ENCODE measurements at places on chromosomes 6 and 20. TPM values are rescaled to one million over a fixed set of nuclear protein-coding genes. Genes with fewer than 3 reads are reported as not detected.

The MAK gene
- 0.04 TPM for total RNA-seq

The TRIM26 gene
- 76.3 TPM for total RNA-seq

The ASF1A gene
- 10.5 TPM for total RNA-seq

The FKBP1C gene
- 0.19 TPM for total RNA-seq

The FLRT3 gene
- total RNA-seq = 11.8 TPM

The CCHCR1 gene
- 11.9 TPM for total RNA-seq

The ZBTB12 gene
- 0.83 TPM for total RNA-seq

The PBOV1 gene
- total RNA-seq = not detected

The ADGRF1 gene
- 51.8 TPM for total RNA-seq

The NQO2 gene
- total RNA-seq = 38.3 TPM

The KCNB1 gene
- total RNA-seq = 3.6 TPM

The FAM209A gene
- not detected for total RNA-seq

The ARHGAP40 gene
- total RNA-seq = 4.7 TPM

The CST5 gene
- not detected for total RNA-seq

The VWA7 gene
- 0.57 TPM for total RNA-seq

The DLL1 gene
- 8.3 TPM for total RNA-seq

The VGLL2 gene
- total RNA-seq = not detected

The GDAP1L1 gene
- not detected for total RNA-seq

The EPPIN gene
- total RNA-seq = not detected

The PRL gene
- not detected for total RNA-seq

The FAM209B gene
- total RNA-seq = not detected

The FGD2 gene
- 6.3 TPM for total RNA-seq

The LAMP5 gene
- not detected for total RNA-seq

The NELFE gene
- total RNA-seq = 68.1 TPM

The RNF39 gene
- total RNA-seq = 11.4 TPM

The TBXT gene
- total RNA-seq = not detected

The BHLHE23 gene
- total RNA-seq = not detected

The NOTCH4 gene
- 6.1 TPM for total RNA-seq

The RPS6KA2 gene
- 23.9 TPM for total RNA-seq

The HEY2 gene
- total RNA-seq = 0.61 TPM

The HLA-DRA gene
- total RNA-seq = 26.0 TPM

The CCDC170 gene
- total RNA-seq = 0.70 TPM

The MUCL3 gene
- total RNA-seq = 0.57 TPM

The PABPC1L gene
- total RNA-seq = 5.9 TPM

The DAAM2 gene
- 8.0 TPM for total RNA-seq

The FAXC gene
- 5.9 TPM for total RNA-seq

The MAS1 gene
- not detected for total RNA-seq

The ARHGAP18 gene
- total RNA-seq = 2.8 TPM

The C20orf144 gene
- total RNA-seq = not detected

The CENPQ gene
- 6.1 TPM for total RNA-seq

The GLYATL3 gene
- not detected for total RNA-seq

The SLC35D3 gene
- not detected for total RNA-seq

The MRPS18B gene
- 31.0 TPM for total RNA-seq

The KCNK5 gene
- 6.1 TPM for total RNA-seq

The SGK2 gene
- total RNA-seq = not detected

The TSPO2 gene
- not detected for total RNA-seq

Data from esophagus squamous epithelium (tissue), 5 donors.